ENCODE measurements at places on chromosomes 5 and 9.

DNA sequence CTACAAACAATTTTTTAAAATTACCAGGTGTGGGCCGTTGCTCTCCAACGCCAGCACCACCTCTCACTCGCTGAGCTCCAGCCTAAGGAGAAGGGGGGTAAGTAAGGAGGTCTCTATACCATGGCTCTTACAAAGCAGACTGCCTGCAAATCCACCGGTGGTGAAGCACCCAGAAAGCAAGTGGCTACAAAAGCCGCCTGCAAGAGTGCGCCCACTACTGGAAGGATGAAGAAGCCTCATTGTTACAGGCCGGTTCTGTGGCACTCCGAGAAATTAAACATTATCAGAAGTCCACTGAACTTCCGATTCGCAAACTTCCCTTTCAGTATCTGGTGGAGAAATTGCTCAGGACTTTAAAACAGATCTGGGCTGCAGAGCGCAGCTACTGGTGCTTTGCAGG lies 46.0 kb downstream of the CDO1 start:
- DNase-seq: no peak

DNA sequence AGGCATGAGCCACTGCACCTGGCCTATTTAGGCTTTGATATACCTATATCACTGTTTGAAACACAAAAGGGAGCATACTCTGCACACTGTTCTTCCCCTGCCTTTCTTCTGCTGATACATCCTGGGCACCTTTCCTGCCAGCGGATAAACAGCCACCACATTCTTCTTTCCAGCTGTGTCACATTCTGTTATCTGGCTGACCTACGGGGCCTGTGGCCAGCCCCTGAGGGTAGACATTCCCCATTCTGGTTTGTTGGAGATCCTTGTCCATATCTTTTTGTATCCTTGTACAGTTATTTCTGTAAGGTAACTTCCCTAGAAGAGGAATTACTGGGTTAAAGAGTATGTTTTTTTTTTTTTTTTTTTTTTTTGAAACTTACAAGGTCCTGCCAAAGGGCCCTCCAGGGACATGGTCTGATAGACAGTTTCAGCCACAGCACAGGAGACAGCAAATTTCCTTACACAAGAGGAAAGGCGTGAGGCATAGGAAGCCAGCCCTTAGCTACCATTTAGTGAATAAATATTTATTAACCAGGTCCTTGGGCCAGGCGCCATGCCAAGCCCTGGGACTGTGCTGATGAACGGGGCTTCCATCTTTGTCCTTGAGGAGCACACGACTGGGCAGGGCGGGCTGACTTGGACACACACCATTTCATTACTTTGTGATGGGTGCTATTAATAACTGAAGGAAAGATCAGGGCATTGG lies 57.8 kb downstream of the ERGIC1 start:
- no peak for DNase-seq

GRCh38 chr5:4674166-4674565 lies 466.0 kb upstream of the ADAMTS16 start:
- no peak for DNase-seq

GRCh38 chr9:73527521-73527920 lies 375.9 kb downstream of the ANXA1 start:
- no peak for DNase-seq

- DNase-seq: no peak
These were observed 145.4 kb downstream of the KCTD16 start for GRCh38 chr5:144315994-144316634.

DNA sequence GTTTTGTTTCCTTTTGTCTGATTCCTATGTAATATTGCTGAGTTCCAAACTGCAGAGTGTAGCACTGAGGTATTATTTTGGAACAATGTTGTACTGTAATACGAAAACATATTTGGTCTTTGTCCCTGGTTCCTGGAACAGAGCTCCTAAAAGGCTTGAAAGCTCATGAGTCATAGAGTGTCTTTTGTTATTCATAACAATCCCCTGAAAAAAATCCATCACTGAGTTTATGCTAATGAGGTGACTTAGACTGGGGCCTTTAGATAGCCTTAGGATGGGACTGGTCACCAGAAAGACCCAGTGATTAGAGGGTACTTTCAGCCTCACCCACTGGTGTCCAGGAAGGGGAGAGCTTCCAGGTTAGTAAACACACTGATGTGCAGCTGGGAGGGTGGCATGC lies 132.7 kb upstream of the POU5F2 start:
- DNase-seq: no peak

DNA sequence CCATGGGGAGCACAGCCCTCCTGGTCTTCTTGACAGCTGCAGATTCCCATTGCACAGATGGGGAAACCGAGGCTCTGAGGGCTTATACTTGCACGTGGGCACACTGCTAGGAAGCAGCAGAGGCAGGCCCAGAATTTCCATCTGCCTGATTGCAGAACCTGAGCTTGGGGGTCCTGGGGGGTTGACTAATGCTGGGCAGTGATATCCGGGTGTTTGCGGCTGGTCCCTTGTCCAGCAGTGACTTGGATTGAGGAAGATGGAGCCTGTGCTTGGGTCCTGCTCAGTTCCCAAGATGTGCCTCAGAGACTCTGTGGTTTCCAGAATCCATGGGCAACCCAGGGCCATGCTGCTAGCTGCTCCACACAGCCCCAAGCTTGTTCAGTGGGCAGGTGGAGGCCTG lies 91.2 kb downstream of the PHF2 start:
- DNase-seq: no peak

GRCh38 chr9:113409481-113409880 lies 994 bp downstream of the POLE3 start:
- DNase-seq: no peak

- DNase-seq: no peak
These were observed 148.0 kb downstream of the RORB start for GRCh38 chr9:74645007-74645639.

DNA sequence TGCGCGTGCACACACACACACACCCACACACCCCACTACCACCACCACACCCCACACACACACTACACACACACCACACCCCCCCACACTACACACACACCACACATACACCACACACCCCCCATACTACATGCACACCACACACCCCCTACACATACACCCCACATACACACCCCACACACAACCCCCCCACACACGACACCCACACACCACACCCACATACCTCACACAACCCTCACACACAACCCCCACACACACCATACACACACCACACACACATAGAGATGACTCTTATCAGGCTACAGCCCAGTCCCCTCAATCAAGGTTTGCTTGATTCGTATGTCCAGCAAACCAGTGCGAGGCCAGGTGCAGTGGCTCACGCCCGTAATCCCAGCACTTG lies 25.7 kb downstream of the SLC46A2 start:
- no peak for DNase-seq

DNA sequence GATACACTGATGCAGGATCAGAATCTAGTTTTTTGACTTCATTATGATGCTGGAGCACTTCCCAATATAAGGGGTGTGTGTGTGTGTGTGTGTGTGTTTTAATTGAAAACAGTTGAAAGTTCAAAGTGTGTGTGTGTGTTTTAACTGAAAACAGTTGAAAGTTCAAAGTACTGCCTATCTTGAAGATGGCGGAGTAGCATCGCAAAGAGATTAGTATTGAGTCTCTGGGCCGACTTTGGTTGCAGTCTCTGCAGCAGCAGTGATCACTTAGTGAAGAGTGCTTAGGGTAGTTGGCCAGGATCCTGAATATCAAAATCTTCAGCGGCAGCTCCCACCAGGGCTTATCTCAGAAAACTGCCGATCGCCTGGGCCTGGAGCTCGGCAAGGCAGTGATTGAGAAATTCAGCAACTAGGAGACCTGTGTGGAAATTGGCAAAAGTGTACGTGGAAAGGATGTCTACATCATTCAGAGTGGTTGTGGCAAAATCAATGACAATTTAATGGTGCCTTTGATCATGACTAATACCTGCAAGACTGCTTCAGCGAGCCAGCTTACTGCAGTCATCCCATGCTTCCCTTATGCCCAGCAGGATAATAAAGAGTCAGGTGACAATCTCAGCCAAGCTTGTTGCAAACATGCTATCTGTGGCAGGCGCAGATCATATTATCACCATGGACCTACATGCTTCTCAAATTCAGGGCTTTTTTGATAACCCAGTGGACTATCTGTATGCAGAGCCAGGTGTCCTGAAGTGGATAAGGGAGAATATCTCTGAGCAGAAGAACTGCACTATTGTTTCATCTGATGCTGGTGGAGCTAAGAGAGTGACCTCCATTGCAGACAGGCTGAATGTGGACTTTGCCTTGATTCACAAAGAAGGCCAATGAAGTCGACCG lies 7.3 kb upstream of the SCAI start:
- DNase-seq: no peak

GRCh38 chr9:38066914-38067858 lies 1.8 kb downstream of the SHB start:
- DNase-seq: no peak

DNA sequence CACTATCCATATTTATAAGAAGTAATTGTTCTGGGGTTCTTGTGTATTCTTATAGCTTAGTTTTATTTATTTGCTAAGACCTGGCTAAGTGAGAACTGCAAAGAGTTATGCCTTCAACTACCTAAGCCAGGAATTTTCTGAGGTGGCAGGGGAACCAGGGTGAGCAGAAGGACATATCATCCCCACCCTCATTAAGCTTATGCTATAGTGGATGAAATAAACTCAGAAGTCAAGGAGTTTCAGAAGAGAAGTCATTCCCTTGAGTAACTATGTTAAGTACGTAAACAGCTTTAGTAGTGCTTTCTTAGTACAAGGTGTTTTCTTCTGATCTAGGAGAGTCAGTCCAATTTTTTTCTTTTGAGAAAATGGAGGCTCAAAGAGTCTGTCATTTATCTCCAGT lies 41.7 kb downstream of the STK32A start:
- DNase-seq: no peak

DNA sequence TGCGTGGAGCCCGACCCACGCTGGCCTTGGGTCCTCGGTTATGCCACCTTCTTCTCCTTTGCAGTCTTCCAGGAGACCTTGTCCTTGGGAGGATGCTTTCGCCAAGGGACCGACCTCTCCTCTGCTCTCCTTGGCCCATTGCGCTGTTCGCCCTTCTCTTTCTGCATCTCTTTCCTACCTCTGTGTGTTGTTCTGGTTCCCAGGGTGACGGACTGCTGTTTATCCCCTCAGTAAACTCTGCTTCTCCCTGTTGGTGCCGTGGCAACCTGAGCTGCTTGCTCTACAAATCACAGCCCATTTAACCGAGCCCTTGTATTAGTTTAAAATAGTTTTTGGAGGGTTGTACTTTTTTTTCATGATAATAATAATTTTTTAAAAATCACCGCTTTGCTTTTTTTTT lies 97.9 kb downstream of the DAPK1 start:
- no peak for DNase-seq

- no peak for DNase-seq
These were observed 211.7 kb downstream of the ENC1 start for GRCh38 chr5:74428876-74429275.

DNA sequence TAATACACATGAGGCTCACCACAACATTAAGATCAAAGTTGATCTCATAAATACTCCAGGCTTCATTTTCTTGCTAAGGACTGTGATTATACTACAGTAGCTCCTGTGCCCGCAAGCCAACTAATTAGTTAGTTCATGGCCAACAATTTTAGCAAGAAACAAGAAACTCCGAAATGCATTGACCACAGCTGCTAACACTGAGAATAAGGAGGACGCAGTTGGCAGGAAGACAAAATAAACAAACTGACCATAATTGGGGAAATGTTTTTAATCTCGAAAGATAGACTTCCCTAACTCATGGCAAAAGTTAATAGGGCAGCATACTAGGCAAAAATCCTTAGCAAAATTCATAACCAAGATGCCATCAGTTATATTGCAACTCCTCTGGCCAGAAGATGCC lies 115.5 kb upstream of the SPEF2 start:
- DNase-seq: no peak

DNA sequence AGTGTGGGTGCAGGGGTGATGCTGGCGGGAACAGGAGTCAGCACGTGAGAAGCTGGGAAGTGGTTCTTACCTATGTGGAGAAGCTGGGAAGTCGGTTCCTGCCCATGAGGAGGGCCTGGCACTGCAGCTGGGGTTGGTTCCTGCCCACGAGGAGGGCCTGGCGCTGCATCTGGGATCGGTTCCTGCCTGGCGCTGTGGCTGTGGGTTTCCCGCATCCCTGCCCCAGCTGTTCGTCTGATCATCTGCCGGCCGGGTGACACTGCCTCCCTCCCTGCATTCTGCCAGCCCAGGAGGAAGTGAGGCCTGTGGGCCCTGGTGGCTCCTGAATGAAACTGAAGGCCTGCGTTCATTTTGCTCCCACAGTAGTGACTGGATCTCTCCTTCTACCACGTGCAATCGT lies 5.1 kb downstream of the OBP2A start:
- DNase-seq: no peak

DNA sequence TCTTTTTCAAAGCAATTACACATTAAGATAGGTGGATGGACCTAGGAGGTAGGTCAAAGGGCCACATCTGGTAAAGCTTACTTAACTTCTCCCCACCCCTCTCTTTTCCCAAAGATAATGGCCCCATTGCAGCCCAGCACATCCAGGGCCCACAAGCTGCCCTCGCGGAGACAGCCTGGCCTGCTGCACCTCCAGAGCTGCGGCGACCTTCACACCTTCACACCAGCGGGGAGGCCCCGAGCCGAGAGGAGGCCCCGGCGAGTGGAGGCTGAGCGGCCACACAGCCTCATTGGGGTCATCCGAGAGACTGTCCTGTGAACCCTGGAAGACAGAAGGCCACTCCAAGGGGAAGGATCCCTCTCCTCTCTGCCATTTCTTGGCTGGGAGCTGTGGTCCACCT lies 66.5 kb downstream of the ENTREP1 start:
- no peak for DNase-seq

GRCh38 chr9:133714606-133715294 lies 23.4 kb downstream of the SARDH start:
- no peak for DNase-seq

GRCh38 chr5:142358121-142358520 lies 33.3 kb upstream of the SPRY4 start:
- DNase-seq: no peak

DNA sequence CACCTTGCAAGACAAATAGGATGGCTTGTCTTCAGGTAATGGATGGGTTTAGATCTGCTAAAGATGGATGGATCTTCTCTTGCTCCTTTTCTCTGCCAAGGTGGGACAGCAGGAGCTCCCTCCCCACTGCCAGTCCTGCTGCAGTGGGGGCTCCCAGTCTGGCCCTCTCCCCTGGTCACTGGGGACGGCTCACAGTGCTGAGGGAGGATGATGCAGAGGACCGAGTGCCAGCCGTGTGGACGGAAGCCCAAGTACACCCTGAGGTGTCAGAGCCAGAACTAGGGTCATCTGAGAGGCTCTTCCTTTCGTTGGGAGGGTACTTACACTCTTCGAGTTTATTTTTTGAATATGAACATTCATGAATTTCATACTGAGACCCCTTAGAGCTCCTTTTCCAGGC lies 5.7 kb downstream of the CCDC69 start:
- no peak for DNase-seq

GRCh38 chr5:17766031-17766430 lies 131.8 kb downstream of the TAF11L14 start:
- DNase-seq: no peak
